Hematopoietic multipotent progenitor cell treated with erythropoietin and hydrocortisone succinate and interleukin-3 and kit ligand, for 17 days (in vitro differentiated cells): ENCODE measurements at places on chromosomes 5 and 9.

GRCh38 chr9:88749420-88749819, 214.4 kb downstream of the NXNL2 start:
- no peak for DNase-seq

DNA sequence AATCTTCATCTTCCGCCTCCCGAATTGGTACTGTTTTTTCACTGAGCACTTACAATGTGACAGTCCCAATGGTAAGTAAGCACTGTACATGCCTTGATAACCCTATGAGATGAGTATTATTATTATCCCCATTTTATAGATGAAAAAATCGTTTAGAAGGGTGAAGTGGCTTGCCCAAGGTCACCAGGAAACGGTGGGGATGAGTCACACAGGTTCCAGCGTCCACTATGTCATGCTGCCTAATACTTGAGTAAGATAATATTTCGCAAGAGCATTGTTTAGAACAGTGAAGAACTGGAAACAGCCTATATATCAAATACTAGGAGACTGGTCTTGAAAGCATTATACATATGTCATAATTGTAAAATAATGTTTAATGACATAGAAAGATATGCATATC, 12.9 kb downstream of the HAND1 start:
- no peak for DNase-seq

GRCh38 chr9:79817438-79818004, 245.8 kb downstream of the TLE4 start:
- DNase-seq: no peak

DNA sequence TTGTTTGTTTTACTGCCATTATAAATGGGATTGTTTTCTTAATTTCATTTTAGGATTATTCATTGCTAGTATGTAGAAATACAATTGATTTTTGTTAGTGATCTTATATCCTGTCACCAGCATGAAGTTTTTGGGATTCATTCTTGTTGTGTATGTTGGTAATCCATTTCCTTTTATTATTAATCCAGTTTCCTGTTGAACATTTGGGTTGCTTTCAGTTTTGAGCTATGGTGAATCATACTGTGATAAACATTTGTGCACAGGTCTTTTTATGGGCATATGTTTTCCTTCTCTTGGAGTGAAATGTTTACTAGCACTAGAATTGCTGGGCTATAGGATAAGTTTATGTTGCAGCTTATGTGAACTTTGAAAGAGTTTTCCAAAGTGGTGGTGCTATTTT, 69.6 kb downstream of the MAN2A1 start:
- peak; percentile 54 for DNase-seq

DNA sequence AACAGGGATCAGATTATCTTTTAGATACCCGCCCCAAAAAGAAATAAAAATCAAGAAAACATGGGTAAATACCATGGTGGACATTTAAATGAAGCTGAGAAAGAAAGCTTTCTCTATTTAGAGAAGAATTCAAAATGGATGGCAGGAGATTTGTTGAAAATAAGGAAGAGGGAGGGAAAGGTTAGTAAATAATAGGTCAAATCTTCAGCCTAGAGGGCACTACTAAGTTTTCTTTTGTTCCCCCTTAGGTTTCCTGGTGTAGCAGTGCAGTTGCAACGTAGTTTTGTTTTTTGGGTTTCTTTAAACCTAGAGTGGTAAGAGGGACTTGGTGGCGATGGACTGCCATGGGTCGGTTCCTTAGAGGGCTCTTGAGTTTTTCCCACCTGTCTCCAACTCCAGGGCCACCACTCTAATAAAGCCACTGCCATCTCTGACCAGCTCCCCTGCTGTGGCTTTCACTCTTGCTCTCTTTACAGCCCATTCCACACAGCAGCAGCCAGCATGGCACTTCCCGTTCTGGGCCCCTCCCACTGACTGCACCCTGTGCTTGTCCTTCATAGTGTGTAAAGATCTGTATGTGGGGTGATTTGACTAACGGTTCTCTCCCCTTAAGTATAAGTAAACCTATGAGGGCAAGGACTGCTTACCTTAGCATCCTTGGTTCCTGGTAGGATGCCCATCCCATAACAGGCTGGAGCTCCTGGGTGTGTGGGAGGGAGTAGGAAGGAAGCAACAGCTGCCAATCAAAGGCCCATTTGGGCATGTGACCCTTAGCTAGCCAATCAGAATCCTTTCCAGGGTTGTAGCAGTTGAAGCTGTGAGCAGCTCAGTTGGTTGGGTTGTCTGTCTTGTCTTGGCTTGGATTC, 118.3 kb downstream of the SLC1A3 start:
- DNase-seq: peak; percentile 73

- DNase-seq: no peak
These were observed 32.0 kb downstream of the MAN2A1 start for GRCh38 chr5:109721741-109722140.

GRCh38 chr5:100889165-100889743, 13.8 kb downstream of the ST8SIA4 start:
- peak; percentile 38 for DNase-seq

- no peak for DNase-seq
These were observed 667.3 kb upstream of the CDH9 start for GRCh38 chr5:27705661-27706060.

DNA sequence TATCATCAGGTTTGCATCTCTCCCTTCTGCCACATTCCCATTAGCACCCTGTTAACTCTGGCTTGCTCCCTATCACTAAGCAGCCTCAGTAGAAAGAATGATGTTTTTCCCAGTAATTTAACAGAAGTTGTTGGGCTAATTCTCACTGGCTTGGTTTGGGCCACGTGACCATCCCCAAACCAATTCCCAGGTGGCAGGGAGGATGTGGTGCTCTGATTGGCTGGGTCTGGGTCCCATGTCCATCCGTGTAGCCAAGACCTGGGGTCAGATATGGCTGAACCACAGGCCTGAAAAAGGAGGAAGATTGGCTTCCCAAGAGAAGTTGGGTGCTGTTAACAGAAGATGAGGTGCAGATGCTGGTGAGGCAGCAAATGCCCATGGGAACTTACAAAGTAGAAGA, 122.0 kb downstream of the BOD1 start:
- DNase-seq: no peak

DNA sequence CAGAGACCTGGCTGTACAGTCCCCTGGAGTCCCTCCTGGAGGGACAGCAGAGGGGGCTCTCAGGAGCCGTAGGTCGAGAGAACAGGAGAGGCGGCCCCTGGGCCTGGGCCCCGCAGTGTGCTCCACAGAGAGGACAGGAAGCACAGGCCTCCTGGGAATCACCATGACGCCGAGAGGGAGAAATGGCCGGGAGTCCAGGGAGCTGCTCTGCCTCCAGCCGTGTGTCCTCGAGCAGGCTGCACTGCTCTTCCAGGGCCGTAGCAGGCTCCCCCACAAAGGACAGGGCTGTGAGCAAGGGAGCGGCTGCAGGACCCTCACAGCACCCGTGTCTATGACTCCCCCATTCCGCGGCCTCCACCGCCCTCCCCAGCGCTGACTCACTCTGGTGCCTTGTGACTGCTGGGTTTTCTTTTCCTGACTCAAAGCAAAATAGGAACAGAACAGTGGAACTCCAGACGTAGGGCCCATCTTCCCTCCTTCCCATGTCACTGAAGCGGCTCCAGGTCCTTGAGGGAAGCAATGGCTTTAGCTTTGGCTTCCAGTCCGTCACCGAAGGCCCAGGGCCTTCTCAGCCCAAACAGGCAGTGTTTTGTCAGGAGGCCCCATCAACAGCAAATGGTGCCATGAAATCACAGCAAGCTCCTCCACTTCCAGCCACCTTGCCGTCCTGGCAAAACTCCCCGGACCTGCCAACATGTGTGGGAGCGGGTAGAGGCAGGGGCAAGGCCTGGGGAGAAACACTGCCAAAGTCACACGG, 114.2 kb downstream of the LHFPL2 start:
- no peak for DNase-seq

DNA sequence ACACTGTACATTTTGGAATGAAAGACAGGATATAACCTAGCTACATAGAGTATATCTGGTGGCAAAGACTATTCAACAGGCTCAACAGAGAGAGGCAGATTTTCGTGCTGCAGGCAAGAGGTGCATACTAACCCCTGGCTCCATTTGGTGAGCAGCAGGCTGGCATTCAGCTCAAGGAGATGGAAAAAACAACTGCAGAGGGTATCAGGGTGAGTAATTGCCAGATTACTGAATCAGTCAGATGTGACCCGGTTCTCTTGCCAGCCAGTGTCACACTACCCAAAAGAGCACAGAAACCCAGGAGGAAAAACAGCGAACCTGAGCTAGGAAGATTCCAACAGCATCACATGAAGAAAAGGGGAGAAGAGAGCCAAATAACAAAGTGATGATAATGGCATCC, 130.4 kb upstream of the PRLR start:
- no peak for DNase-seq

GRCh38 chr5:173231996-173232498, 3.0 kb downstream of the NKX2-5 start:
- no peak for DNase-seq

- no peak for DNase-seq
These were observed 97.1 kb upstream of the ZNF608 start for GRCh38 chr5:124843596-124843899.

DNA sequence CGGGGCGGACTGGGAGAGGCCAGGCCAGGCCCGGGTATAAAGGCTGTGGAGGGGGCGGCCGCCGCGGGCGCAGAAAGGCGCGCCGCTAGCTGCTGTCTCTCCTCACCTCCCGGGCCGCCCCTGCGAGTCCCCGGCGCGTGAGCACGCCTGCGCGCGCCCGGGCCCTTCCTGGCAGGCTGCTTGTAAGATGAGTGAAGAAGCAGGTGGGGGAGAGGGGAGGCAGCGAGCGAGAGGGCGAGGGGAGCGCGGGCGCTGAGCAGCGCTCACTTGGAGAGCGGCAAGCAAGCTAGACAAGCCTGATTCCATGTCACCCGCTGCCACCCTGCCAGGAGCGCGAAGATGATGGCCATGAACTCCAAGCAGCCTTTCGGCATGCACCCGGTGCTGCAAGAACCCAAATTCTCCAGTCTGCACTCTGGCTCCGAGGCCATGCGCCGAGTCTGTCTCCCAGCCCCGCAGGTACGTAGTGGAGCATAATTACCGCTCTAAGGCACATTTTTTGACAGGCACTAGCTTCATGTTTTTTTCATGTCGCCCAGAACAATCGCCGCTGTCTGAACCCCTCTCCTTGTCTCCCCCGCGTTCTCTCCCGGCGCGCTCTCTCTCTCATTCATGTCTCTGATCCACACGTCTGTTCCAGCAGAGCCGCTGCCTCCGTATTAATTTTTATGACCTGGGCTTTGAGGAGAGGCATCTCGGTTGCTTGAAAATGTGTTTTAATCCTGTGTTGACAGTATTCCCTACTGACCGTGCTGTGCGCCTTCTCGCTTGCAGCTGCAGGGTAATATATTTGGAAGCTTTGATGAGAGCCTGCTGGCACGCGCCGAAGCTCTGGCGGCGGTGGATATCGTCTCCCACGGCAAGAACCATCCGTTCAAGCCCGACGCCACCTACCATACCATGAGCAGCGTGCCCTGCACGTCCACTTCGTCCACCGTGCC, at the start of gene POU4F3:
Gene POU4F3, plus strand, starts transcription at position 66 of the 941 bp plus-strand sequence. Its CDS starts 274 bp downstream, at position 340.
- no peak for DNase-seq

GRCh38 chr5:6508931-6509330, 60.3 kb downstream of the UBE2QL1 start:
- DNase-seq: no peak

DNA sequence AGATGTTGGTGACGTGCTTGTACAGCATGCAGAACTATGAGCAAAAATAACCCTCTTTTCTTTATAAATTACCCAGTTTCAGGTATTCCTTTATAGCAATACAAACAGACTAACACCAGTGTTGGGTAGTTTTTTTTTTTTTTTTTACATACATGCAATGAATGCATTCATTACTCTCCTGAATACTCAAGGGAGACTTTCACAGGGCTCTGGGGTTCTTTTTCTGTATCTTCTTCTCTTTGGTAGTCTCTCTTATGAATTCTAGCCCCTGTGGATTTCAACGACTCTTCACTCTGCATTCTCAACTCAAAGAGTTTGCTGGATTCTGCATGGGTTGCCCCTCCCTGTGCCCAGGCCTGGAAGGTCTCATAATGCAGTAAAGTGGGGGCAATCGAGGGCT, 27.8 kb downstream of the PTTG1 start:
- no peak for DNase-seq

GRCh38 chr5:167804512-167805220, 486.8 kb upstream of the WWC1 start:
- DNase-seq: no peak

GRCh38 chr5:24644761-24645160, at the start of gene CDH10:
Gene CDH10, minus strand, starts transcription at chr5:24644978. Its CDS starts 51,488 bp downstream, at chr5:24593490.
- no peak for DNase-seq

DNA sequence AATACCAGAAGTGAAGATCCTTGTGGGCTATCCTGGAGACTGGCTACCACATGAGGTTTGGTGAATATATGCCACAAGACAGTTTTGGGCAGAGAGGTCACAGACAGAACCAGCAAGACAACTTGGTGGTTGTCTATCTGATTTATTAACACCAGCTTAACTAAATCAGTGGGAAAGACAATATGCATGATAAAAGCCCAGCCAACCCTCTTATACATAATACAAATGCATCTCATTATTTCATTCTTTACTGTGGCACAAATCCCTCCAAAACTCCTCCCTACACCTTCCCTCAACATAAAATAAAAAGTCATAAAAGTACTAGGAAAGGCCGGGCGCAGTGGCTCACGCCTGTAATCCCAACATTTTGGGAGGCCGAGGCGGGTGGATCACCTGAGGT, 8.1 kb downstream of the HINT1 start:
- DNase-seq: no peak

DNA sequence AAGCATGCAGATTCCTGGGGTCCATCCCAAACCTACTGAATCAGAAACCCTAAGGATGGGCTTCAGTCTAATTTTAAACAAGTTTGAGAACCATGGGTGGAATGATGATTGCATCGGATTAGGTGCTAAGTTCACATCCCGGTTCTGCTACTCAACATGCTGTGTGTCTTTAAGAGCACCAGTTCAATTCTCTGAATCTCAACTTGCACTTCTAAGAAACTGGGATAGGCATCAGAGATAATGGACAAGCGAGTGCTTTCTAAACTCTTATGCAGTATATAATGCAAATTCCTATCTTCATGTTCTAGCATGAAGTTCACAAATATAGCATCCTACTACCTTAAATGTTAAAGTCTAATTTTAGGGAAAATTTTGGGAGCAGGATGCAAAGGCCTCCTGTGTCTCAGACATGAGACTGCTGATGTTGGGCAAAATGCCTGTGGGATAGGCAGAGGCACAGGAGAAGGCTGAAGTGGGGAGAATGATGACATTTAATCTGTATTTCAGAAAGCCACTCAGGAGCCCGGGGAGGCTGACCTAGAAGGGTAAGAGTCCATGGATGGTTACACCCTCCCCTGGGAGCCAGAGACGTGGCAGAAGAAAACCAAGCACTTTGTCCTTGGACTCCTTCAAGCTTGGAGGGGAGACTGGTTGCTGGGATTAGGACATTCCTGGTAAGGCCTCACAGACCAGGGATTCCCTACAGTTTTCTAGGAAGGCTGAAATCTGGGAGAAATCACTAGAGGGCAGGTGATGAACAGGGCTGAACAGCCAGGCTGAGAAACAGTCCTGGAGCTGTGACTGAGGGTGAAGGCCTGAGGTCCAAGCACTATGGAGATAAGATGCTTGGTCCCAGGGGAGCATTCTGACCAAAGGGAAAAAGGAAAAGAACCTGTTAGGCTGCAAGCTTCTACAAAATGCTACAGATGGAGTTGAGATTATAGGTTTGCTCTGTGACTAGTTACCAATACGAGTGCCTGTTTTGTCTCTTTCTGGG, 311.9 kb upstream of the PANK3 start:
- no peak for DNase-seq

- no peak for DNase-seq
These were observed 185.7 kb upstream of the CCNH start for GRCh38 chr5:87598460-87598859.
